ENCODE measurements at places on chromosomes 7 and 10.
A peak's percentile ranks its signal among the peaks of the same experiment; 100 is the strongest.

DNA sequence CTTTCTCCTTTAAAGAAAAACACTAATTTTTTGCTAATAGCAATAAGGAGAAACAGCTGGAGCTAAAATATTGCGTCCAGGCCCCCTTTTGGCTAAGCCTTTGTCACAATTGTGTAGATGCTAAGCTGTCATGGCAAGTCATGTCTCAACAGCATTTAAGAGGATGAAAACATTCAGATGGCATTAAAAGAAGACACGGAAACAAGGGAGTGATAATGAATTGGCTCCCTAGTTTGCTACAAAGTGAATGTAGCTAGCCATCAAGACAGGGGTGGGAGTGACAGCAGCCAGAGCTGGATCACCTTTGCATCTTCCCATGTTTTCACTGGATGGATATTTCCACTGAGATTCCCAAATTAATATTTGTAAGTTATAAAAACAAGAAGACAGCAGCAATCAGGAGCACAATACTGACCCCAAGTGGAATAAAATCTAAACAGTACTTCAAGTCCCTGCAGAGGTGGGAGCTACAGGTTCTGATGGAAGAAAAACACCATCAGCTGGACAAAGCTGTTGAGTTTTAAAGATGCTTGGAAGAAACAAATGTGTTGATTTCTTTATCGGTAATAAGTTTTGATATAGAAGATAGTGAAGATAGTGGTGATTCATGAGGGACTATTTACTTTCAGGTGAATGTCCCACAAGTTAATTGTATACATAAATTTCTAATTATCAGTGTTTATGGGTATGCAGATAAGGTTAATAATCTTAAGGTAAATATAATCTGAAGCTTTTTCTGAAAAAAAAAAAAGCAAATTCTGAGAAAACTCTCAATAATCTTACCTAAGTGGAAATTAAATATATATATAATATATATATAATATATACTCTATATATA, 129.4 kb downstream of the SLC16A9 start:
- no peak for DNase-seq

DNA sequence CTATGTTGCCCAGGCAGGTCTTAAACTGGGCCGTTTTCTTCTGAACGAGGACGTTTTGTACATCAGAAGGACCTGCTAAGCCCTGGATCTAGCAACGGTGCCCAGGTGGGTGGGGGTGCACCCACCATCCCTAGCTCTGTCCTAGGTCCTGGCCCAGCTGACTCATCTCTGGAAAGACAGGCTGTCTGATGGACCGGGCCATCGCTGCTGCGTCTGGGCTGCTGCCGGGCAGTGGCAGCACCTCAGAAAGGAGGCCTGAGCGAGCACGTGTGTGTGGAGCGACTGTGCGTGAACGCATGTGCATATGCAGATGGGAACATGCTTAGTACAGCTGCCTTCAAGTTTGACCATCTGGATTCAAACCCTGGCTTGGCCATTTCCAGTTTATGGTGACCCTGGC, 7.3 kb upstream of the ELFN1 start:
- no peak for DNase-seq

DNA sequence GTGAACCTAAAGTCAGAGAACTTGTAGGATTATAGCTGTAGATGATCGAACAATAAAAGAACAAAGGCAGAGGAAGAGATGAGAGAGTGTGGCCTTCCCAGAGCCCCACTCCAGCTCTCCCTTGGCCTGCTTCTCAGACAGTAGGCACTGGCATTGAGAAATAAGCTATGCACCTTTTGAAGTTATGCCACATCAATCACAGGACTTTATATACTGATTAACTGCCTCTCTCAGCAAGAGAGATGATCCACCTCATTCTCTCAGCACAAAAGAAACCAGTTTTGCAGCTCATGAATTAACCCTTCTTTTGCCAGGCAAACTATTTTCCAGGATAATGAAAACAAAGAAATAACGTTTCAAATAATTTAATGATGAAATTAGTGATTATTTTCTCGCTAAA, 22.0 kb upstream of the CTTNBP2 start:
- no peak for DNase-seq

DNA sequence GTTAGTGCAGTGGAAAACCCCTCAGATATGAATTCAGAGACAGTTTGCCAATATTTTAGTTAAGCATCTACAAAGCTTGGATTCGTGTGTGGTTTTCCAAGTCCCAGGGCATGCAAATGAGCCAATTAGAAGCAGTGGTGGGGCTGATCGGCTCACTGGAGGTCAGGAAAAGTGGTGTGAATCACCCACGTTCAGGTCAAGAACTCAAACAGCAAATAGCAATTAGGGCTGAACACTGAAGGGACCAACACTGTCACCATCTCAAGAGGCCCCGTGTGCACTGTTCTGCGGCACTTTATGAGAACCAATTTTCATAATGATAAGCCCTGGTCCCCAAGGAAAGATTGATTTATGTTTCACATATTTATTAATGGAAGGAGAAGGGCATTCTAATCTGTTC, 68.9 kb downstream of the ADARB2 start:
- no peak for DNase-seq

- no peak for DNase-seq
These were observed 342.6 kb downstream of the TCERG1L start for GRCh38 chr10:130968964-130969363.

- no peak for DNase-seq
These were observed 93.8 kb downstream of the GLRX3 start for GRCh38 chr10:130230036-130230435.

DNA sequence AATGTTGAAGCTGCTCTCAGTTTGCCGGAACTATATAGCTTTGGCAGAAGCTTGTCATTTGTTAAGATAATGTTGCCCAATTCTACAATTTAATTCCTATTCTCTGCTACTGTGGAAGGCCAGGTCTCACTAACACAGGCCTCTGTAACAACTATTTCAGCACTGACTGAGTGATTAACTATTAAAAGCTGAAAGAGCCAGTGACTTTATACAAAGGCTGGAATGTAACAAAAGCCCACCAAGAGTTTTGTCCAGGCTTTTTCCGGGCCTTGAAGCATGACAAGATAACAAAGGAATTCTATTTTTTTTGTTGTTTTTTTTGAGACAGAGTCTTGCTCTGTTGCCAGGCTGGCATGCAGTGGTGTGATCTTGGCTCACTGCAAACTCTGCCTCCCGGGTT, 795.6 kb downstream of the PHTF2 start:
- DNase-seq: no peak

- no peak for DNase-seq
These were observed 80.8 kb upstream of the COL1A2 start for GRCh38 chr7:94313926-94314325.

GRCh38 chr10:12181065-12181775, 14.5 kb downstream of the NUDT5 start:
- DNase-seq: no peak

- no peak for DNase-seq
These were observed 382.7 kb downstream of the RPS24 start for GRCh38 chr10:78416031-78417011.

DNA sequence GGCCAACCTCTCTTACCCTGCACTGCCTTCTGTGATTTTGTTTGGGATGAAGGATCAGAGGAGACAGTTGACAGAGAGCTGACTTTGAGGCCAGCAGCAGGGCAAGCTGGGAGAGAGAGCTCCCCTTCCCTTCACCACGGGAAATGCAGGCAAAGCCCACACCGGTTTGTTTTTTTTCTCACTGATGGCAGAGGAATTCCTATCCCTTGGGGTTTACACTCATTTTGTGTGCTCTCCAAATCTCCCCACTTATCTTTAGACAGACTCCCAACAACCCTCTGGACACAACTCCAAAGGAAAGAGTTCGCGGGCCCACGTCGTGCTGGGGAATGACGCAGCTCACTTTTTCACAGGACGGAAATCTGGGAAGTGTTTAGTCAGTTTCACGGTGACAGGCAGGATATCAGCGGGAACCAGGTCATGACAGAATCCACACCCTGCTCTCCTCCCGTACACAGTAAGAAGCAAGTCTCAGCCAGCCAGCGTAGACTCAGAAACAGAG, 68.3 kb upstream of the FAM171A1 start:
- DNase-seq: no peak

DNA sequence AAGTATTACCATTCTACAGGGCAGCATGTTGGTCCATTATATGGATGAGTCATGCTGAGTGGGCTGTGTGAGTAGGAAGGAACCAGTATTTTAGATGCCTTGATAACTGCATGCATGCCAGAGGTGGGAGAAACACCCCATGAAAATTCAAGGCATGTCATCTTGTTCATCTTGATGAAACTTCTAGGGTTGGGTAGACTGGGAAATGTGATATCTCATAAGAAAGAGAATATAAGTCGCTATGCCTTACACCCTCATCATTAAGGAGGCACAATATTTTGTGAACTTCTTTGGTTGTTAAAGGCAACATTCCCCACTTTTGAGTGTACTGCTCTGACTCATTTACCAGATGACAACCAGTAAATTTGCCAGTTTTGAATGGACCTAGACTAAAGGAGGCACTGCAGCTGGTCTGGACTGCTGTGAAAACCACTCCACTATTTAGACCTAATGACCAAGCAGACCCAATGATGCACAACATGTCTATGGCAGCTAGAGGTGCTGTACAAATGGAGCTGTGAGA, 48.0 kb downstream of the ZNF365 start:
- DNase-seq: no peak

- DNase-seq: no peak
These were observed 180.0 kb downstream of the RELN start for GRCh38 chr7:103809229-103809994.

DNA sequence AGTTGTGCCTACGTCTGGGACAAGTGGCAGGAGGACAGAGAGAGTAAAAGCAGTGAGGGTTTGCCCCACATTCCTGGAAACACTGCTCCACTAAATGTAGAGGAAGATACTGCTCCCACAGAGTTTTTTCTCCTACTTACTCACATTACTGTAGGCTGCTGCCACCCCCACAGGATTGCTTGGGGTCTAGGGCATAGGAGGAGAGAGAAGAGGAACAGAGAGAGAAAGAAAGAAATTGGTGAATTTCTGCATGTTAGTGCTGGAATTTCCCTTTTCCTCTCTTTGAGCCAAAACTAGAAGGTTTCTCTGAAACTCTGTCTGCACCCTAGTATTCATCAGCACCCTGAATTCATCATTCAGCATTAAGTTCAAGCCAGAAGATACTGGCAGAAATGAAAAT, 397.9 kb downstream of the INHBA start:
- DNase-seq: no peak

DNA sequence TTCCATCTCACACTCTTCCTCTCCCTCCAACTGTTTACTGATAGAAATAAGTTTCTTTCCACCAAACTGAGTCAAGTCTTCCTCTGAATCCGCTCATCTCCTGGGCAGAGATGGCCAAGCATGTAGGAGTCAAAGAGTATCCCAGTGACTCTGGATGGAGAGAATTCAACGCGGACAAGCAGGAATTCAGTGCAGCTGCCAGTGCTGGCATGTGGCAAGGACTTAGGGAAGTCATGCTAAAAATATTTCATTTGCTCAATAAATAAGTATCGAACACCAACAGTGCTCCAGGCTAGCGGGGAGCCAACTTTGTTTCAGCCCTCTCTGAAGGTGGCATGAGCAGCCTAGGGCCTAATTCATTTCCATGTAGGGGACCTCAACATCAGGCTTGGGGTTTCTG, 351.6 kb upstream of the ZMIZ1 start:
- DNase-seq: no peak

DNA sequence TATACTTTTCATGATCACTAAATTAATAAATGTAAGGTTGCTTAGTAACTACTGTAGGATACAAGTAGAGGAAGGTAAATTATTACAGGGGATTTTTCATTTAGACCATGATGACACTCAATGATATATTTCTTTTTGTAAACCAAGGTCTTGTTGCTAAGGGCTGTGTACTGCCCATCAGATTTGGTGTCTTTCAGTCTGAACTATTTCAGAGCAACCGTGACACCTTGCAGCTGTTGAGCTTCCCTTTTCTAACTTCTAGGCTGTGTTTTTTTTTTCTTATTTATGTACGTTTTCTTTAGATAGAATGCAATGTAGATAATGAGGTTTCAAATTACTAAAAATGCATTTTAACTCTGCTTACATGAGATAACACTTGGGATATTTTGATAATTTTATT, 292.0 kb upstream of the MBL2 start:
- DNase-seq: no peak

- peak; percentile 25 for DNase-seq
These were observed 16.9 kb downstream of the PCGF6 start for GRCh38 chr10:103333934-103334520.

GRCh38 chr7:154347700-154348266, 295.6 kb downstream of the DPP6 start:
- DNase-seq: no peak

DNA sequence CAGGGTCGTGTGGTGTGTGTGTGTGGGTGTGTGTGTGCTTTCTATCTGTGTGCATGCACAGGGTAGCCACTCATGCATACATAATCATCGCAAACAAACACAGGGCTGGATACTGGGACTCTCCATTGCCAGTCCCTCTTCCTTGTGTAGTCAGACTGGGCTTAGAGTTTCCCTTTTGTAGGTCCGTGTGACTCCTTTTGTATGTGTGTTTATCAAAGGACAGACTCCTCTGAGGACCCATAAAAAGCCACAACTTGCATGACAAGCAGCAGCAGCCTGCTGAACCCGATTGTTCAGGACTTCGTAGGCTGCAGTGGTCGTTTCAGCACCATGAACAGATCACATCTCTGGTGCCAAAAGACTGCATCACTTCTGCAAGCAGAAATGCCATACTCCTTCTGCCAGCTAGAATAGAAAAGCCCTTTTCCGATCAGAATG, 895 bp downstream of the VSTM2A start:
- DNase-seq: no peak

- no peak for DNase-seq
These were observed 117.3 kb downstream of the THSD7A start for GRCh38 chr7:11714676-11715075.

- DNase-seq: no peak
These were observed 6.7 kb upstream of the CREB5 start for GRCh38 chr7:28405662-28406061.

DNA sequence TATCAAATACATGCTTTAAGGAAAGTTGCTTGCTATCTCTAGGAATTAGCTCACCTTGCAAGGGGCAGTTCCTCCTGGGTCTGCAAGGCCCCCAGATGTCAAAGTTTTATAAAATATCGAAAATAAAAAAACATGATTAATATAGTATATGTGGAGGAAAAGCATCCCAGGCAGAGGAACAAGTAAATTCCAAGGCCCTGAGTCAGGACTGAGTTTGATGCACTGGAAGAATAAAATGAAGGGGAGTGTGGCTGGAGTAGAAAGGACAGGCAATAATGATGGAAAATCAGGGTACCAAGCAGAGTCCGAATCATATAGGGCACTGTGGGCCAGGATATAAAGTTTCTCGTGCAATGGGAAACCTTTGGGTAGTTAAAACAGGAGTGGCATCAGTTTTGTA, 112.4 kb upstream of the EEPD1 start:
- no peak for DNase-seq

GRCh38 chr7:92582948-92583347, 7.2 kb downstream of the FAM133B start:
- no peak for DNase-seq
